ENCODE measurements at places on chromosomes 4 and X.
A peak's percentile ranks its signal among the peaks of the same experiment; 100 is the strongest.

DNA sequence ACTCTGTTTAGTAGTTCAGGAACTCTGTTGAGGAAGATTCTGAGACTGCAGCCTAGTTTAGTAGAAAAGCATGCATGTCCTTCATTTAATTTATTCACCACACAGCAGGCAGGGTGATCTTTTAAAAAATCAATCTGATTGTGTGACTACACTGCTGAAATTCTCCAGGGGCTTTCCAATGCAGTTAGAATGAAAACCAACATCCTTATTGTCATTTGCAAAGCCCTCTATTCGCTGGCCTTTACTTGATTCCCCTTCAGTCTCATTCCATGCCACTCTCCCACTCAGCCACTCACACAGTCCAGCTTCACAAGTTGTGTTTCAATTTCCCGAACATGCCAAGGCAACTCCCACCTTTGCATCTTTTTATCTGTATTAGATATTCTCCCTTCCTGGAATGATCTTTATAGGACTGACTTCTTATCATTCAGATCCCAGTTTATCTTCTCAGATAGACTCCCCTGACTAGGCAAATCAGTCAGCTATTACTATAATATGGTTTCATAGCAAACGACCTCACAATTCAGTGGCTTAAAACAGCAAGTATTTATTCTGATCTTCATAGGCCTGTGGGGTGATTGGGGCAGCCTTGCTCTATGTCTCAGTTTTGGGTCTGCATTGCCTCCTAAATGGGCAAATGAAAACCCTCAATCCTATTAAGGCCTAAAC lies 21.3 kb upstream of the FTHL17 start:
- DNase-seq: no peak

- no peak for DNase-seq
Observed at GRCh38 chrX:101160001-101160400, 59.6 kb upstream of the DRP2 start.

DNA sequence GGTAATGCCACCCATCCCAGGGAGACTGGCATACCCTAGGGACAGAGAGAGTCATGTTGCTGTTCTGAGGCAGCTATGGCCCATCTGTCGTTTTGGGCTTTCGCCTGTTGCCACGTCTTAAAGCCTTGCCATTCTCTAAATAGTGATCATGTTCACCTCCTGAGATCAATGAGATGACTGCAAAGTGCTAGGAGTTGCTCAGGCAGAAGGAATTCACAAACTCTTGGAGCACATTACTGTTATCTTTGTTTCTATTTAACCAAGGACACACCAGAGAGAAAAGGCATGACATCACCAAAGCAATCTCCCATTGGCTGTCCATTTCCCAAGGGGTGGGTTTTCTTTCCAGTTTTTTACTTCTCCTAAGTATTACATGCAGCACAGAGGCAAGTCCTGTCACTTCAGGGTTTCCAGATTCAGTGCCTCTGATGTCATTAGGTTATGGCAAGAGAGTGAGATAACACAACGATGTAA lies 37.1 kb upstream of the SETD7 start:
- DNase-seq: no peak

DNA sequence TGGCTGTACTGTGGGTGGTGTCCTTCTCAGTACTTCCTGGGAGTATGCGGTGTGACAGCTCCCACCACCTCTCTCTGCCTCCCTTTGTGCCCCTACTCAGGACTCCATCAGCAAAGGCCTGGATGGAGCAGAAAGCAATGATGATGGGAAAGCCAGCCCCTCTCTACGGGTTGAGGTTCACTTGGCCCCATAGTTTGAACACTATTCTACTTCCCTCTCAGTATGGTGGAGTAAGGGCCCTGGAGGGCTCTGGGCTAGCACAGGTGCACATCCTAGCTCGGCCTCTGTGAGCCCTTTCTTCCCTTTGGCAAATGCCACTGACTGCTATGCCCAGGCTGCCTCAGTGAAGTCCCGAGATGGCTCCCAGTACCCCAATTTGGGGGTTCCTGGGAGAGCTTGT lies 31.0 kb downstream of the PRPS1 start:
- DNase-seq: no peak

DNA sequence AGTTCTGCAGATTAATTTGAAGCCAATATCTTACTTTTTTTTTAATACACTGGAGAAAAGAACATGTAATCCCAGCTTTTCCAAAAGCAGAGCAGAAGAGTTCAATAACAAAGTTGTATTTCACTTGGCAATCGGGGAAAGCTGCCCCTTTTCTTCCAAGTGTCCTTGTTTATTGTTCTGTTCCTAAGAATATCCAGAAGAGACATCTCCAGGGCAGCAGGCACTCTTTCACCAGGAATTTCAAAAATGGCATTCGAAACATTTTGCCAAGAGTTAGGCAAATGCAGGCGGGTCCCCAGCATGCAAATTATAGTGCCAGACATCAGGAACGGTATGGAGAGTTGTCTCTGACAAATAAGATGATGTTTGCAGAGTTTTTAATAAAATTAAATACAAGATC lies 494.5 kb downstream of the BCOR start:
- DNase-seq: no peak

DNA sequence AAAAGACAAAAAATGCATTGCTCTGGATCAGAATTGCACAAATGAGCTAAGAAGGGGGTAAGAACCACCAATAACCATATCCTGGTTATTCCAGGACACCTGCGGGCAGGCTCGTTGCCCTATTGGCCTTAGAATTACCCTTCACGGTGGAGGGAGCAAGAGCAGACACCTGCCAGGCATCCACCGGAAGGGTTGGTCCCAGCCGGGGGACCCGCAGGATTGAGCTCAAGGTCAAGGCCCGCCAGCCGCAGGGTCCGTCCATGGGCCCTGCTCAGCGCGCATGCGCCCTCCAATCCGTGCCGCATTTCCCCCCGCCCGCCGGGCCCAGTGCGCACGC lies 575 bp downstream of the SLC25A6 start:
- DNase-seq: no peak

GRCh38 chrX:38484607-38485498 lies 76.5 kb upstream of the TSPAN7 start:
- no peak for DNase-seq

DNA sequence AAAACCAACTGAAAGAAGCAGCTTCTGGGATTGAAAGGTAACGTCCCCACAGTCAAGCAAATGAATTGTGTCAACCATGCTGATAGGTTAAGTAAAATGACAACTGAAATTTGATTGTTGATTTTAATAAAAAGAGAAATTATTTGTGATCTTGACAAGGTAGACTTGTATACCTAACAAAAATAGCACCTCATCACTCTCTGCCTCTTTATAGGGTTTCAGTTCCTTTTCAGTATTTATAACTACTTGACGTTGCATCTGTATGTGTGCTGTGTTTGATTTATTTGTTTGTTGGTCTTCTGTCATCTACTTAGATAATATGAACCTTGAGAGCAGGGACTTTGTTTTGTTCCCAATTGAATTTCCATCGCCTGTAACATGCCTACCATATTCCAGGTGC lies 7.9 kb upstream of the PPP3CA start:
- DNase-seq: no peak

GRCh38 chr4:2305766-2306501 lies 44.0 kb upstream of the MXD4 start:
- no peak for DNase-seq

DNA sequence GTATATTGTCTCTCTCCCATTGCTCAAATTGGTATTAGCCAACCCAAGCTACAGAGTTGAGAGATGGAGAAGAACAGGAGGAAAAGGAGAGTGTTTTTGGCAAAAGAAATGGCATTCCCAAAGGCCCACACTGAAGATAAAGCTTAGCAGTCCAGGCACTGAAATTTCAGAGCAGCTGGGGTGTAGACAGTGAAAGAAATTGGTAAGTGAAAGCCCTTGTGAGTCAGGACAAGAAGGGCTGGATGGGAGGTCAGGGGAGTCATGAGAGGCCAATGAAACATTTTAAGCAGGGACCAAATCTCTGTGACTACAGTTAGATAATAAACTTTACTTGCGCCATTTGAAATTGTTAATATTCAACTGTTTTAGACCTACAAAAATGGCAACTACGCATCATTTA lies 177.7 kb downstream of the ADAMTS3 start:
- no peak for DNase-seq

DNA sequence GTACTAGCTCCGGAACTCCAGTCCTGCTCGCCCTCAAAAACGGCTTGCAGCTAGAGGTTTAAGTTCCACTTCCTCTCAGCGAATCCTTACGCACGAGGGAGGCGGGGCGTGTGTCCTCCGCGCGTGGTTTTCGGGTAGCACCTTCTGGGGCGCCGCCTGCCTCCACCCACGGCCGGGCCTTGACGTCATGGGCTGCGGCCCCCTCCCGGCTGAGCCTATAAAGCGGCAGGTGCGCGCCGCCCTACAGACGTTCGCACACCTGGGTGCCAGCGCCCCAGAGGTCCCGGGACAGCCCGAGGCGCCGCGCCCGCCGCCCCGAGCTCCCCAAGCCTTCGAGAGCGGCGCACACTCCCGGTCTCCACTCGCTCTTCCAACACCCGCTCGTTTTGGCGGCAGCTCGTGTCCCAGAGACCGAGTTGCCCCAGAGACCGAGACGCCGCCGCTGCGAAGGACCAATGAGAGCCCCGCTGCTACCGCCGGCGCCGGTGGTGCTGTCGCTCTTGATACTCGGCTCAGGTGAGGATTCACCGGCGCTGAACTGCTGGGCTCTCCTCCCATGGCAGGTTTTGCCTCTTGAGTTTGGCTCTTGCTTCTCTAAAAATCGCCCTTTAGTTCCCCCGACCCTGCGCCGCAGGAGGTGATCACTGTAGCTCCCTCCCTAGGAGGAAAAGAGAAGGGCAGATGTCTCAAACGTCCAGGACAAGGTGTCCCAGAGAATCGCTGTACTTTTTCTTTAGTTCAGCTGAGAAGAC lies at the start of gene AREG:
TSS of gene AREG (plus strand) at position 246 of the 752 bp plus-strand sequence. CDS start at position 456, 210 bp downstream.
- peak; percentile 89 for DNase-seq

GRCh38 chrX:2917767-2918166 lies 11.4 kb downstream of the ARSD start:
- DNase-seq: no peak

- no peak for DNase-seq
Observed at GRCh38 chr4:41280010-41280409, 23.3 kb downstream of the UCHL1 start.

DNA sequence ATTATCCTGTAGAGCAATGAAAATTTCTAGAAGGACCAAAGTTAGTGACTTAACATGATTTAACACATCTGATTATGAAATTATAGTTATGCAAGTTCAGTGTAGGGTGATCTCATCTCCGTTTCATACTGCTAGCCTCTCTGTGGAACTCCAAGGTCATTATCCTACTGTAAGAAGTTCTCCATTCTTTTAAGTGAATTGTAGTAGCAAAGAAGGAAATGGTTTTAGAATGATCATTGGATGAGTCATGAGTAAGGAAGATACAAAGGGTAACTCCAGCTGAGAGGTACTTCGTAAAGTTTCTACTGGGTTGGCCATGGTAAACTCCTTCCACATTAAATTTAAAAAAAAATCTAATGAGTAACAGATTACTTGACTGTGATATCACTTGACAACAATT lies 215.0 kb upstream of the GIMD1 start:
- no peak for DNase-seq

- no peak for DNase-seq
Observed at GRCh38 chr4:98891478-98892337, 37.2 kb downstream of the EIF4E start.

DNA sequence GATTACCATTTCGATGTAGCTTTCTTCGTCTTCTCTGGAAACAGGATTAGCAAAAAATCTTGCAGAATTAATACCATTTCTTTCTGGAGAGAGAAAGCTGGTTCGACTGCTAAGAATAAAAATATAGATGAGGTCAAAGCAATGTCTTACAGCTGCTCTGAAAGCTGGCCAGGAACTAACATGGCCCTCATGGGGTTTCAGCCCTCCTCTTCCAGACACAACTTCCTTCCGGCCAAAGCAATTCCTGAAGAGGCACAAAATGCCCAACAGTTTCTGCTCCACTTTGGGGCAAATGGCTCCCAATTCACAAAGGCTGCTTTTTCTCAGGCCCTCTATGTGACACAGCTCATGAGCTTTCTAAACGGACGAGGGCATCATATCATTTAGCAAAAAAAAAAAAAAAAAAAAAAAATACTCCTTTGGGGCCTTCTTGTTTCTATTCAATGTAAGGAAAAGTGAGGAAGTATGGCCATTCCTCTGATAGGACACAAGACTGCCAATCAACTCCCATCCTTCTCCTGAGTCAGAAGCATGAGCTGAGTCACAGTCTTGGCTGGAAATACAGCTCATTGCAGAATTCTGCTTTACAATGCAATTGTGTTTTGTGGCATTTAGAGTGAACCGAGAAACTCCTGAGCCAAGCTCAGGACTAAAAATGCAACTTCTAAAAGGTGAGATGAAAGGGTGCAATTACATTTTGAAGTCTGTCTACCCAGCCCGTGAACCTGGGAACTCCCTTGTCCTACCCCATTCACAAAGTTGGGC lies 42.7 kb upstream of the CTAG2 start:
- no peak for DNase-seq

- no peak for DNase-seq
Observed at GRCh38 chrX:16457239-16457638, 192.7 kb upstream of the S100G start.

- DNase-seq: no peak
Observed at GRCh38 chr4:105273230-105273629, 126.6 kb downstream of the TET2 start.

DNA sequence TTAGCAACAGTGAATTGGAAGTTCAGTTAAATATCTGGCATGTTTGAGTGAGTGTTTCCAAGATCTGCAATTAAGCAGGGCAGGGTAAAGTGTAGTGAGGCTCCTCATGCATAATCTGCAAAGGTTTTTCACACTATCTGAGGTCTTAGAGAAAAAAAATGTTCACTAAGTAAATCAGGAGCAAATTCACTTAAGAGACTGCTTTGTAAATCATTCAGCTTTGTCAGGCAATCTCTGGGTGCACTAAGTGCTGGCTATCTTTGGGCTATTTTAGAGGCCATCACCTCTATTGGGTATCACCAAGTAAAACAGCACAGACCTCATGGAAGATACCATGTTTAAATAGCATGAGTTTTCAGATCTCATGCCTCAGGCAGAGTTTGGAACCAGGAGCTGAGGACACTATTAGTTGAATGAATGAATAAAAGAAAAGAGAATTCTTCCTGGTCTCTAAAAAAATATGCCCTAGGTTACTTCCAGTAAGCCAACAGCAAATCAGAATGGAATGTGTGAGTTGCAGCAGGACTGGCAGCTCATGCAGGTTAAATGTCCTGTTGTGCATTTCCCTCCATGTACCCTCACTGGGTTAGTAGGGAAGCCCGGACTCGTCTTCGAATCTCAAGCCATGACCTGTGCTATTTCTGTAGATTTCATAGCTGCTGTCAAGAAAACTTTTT lies 195.3 kb downstream of the KCNIP4 start:
- no peak for DNase-seq

- no peak for DNase-seq
Observed at GRCh38 chr4:55445921-55446577, 50.3 kb downstream of the TMEM165 start.

- no peak for DNase-seq
Observed at GRCh38 chrX:1385253-1386223, 6.4 kb downstream of the SLC25A6 start.

Data from T-helper 1 cell (primary cell).